SW480 (cell line): ENCODE measurements at places on chromosomes 16 and 17.

DNA sequence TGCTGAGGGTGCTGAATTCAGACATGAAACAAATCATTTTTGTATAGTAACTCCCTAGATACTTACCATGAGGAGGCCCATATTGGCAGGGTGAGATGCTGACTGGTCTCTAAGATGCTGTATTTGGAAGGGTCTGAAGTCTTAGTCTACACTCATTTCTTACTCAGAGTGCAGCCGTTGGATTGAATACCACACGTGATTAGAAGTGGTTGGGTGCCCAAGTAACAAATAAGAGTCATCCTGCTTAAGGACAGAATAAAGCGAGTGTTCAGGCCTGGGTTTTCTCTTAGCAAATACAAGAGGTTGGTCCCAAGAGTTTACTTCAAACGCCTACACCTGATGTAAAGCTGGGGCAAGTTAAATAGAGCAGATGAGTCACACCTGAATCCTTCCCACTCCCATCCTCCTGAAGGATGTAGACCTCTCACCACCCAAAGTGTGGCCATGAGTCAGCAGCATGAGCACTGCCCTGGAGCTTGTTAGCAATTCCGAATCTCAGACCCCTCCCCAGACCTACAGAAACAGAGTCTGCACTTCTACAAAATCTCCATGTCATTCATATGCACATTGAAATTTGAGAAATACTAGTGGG lies 284.6 kb upstream of the CDH5 start:
- DNase-seq, result peak; percentile 87

GRCh38 chr16:71359431-71359830 lies 908 bp downstream of the CALB2 start:
- DNase-seq, result no peak

- DNase-seq, result no peak
Measured at GRCh38 chr16:87826798-87827587, 42.3 kb downstream of the SLC7A5 start.

DNA sequence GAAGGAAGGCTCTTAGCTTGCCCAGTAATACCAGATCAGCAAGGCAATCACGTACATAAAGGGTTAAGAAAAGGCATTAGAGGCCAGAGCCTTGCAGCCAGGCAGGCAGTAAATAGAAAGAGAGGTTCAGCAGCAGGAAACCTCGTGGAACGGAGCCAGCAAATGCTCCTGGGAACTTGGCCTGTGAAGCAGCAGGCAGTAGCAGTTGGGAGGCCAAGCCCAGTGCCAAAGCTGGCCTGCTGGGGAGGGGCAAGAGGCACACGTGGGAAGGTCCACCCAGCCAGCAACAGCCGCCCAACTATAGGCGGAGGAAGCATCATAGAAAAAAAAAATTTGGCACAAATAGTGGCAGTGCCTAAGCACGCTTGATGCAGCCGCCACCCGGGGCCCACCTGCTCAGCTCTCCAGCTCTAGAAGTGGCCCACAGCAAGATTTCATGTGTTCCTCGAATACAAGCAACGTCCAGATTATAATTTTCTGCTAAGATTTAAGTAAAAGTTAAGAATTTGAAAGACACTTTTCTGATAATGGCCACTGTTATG lies 2339.5 kb downstream of the TP53TG3F start:
- peak; percentile 25 for DNase-seq

DNA sequence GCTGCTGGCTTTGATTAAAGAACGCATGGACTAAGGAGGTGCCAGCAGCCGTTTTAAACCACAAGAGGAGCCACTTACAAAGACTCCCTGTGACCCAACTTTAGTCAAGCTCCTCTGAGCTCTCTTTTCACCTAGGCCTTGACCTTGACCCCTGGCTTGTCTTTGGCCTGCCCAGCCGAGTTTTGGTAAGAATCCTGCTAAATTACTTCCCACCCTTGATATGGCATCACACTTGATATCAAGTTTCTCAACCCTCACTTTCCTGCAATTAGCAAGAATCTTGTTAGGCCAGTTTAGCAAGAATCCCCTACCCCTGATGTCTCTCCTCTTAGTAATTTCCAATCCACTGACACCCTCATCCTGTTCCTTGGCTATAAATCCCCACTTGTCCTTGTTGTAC lies 232.8 kb upstream of the SALL1 start:
- no peak for DNase-seq

- no peak for DNase-seq
Measured at GRCh38 chr16:82280867-82281266, 110.8 kb upstream of the MPHOSPH6 start.

GRCh38 chr17:76246080-76247066 lies 6.1 kb upstream of the RNF157 start:
- no peak for DNase-seq

DNA sequence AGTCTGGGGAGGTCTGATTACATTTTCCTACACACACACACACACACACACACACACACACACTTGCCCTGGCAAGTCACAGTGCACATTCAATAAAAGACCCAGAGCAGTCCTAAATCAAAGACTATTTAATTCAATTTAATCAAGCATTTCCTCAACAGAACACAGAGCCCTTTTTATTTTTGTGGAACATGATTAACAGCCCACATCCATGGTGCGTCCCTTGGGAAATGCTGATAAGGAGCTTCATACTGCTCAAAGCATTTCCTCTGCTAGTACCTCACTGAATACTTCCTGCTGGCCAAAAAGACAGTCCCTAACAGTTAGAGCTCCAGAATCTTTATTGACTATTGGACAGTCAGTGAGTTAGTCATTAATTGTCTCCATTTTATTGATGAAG lies 43.1 kb upstream of the MYH10 start:
- no peak for DNase-seq

DNA sequence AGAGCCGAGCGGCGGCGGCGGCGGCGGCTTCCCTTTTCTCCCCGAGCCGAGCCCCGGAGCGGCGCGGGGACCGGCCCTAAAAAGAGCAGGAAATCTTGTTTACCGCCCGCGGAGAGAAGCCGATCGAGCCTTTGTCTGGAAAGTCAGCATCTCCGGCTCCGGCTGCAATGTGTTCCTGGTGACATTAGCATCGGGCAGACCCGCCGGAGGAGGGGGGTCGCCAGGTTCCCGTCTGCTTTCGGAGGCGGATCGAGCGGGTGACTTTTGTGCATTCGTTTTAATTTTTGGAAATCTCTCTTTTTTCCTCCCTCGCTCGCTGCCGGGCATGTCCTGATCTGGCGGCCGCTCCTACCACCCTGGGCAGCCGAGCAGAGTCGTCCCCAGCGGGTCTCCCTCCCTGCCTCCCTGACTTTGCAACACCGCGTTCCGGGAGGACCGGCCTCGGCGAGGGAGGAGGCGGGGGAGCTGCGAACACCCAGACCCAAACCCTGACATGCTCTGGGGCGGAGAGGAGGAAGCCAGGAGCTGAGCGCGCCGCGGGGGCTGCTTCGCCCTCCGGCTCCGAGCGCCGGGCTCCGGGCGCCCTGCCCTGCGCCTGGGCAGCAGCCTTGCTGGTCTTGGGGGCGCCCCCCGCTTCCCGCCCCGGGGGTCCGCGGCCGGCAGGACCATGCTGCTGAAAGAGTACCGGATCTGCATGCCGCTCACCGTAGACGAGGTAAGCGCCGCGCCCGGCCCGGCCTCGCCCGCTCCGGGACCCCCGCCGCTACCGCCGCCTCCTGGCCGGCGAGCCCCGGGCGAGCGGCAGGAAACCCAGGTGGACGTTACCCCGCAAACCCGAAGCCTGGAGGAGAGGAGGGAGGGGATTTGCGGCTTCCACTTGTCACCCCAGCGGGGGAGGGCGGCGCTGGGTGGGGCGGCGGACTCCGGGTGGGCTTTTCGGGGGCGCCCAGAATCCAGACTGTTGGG lies 690 bp downstream of the PITPNC1 start:
- peak; percentile 41 for DNase-seq

DNA sequence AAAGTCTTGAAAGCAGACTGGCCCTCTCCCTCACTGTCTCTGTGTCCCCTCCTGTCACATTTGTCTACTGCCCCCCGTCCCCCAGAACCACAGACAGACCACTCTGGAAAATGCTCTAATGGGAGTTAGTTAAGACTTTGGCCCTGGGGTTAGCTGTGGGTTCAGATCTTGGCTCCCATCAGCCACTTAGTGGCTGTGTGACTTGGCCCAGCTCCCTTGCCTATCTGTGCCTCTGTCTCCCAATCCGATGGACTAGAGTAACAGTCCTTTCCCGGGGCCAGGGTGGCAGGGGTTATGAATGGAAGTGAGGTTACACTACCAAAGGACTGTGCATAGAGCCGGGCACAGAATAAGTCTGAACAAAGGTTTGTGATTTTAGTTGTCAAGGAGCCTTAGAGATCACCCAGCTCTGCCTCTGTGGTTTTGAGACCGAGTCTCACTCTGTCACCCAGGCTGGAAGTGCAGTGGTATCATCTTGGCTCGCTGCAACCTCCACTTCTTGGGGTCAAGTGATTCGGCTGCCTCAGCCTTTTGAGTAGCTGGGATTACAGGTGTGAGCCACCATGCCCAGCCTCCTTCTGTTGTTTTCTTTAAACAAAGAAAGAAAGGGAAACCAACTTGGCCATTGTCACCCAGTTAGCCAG lies 23.7 kb downstream of the PPL start:
- no peak for DNase-seq

- DNase-seq, result peak; percentile 27
Measured at GRCh38 chr17:74290340-74290739, 16.3 kb downstream of the DNAI2 start.

DNA sequence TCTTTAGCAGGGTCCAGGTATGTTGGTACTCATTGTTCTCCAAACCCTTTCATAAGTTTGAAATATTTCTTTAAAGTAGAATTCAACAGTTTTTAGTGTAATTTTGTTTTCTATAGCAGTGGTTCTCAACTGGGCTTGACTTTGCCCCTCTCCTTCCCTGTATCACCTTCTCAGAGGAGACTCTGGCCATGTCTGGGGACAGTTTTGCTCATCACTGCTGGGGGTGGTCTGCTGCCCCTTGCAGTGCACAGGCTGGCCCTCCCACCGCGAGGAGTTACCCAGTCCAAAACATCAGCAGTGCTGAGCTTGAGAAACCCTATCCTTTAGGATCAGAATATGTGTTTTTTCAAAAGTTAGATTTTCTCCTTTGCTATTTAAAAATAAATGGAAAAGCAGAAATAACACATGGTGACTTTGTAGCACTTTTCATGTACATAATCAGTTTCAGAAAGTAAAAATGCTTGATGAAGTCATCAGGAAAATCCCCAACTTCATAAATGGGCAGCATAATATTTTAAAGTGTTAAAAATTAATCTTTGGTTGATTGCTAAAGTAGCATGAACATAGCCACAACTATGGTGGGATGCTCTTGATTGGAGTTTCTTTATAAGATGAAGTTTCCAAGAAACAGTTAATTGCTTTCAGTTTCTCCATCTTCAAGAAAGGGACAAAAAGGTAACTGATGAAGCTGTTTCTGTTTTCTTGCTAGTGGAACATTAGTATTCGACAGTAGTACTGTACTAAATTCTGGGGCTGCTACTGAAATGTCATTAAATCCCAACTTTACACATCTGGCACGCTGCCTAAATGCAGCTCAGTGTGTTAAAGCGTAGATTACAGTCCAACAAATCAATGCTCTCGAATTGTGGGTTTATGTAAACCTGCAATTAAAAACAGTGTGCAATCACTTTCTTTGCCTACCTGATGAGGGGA lies 70.3 kb downstream of the NETO2 start:
- DNase-seq, result no peak

DNA sequence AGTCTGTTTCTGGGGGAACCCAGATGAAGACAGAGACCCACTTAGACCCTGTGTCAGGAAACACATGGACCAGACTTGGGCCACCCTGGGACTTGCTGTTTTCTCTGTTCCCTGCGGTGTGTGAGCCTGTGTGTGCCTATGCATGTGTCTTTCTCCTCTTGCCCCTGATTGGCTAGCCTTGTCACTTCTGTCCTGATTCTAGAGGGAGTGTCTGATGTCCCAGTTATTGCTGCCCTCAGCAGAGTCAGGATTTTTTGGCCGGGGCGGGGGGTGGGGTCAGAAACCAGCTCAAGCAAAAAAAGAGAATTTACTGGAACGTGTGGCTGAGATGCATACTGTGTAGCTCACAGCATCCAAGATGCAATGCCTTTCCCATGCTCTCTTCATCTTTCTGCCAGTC lies 30.5 kb downstream of the PLCG2 start:
- no peak for DNase-seq

DNA sequence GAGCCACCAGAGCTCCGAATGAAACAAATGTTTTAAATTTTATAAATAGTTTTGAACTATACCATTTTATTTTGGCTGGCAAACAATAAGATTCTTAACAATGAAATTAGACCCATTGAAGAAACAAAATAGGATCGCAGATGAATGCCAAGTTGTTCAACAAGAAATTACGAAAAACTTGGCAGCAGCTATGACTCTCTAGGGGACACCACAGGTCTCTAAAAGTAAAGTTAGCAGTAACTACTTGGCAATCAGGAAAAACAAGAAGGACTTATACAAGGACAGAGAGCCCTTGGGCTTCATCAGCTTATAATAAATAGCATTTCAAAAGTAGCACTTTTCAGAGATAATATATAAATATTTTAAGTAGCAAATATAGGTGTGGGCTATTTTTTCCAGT lies 603.8 kb upstream of the PSMD7 start:
- DNase-seq, result no peak

DNA sequence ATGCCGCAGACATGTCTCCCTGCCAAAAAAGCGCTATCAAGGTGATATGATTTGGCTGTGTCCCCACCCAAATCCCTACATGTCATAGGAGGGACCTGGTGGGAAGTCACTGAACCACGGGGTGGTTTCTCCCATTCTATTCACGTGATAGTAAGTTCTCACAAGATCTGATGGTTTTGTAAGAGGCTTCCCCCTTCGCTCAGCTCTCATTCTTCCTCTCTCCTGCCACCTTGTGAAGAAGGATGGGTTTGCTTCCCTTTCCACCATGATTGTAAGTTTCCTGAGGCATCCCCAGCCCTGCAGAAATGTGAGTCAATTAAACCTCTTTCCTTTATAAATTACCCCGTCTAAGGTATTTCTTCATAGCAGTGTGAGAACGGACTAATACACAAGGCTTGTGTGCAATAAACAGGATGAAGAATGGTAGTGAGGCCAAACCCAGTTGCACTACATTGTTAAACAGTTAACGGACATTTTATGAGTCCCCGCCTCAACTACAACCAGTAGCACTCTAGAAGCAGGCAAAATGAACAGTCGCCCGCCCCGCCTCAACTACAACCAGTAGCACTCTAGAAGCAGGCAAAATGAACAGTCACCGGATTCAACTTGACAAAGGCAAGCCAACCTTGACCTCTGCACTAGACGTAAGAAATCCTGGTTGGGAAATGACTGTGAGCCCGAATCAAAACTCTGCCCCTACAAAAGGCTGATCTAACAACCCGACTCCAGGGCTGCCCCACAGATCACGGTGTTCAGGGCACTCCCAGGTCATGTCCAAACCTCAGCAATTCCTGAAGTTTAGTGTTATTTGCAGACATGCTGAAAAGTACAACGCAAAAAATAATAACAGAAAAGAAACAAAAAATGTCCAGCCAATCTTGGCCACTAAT lies 26.3 kb downstream of the VPS53 start:
- DNase-seq, result no peak
